ENCODE measurements at places on chromosomes 3 and 15.

DNA sequence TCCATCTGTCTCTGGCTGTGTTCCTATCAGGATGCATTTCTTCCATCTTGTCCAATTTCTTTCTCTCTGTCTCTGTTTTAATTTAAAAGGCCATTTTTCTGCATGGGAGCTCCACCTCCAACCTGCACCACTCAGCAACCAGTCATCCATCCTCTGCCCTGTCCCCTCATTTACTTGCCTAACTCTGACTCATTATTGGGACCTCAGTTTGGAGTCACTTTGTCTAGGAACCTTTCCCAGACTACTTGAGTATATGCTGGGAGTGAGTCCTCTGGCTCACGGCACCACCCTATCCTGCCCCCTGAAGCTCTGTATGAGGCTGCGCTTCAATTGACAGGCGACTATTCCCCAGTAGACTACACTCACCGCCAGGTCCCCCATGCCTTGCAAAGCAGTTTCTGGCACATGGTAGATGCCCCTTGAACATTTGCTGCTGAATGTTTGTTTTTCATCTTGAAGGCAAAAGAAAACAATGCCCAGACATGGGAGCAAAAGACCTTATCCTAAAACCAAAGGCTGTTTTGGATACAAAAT lies 513.3 kb upstream of the CFAP20DC start:
- no peak for DNase-seq

GRCh38 chr3:170956647-170957046 lies 48.2 kb upstream of the EIF5A2 start:
- no peak for DNase-seq

GRCh38 chr15:86392296-86392695 lies 312.6 kb downstream of the AGBL1 start:
- no peak for DNase-seq

GRCh38 chr15:77538027-77538451 lies 94.7 kb downstream of the LINGO1 start:
- no peak for DNase-seq

- no peak for DNase-seq
Measured at GRCh38 chr15:90234096-90234988, at the start of gene GDPGP1. Gene GDPGP1, plus strand, starts transcription at chr15:90234209. Its CDS starts 6,700 bp downstream, at chr15:90240909.

GRCh38 chr15:85142312-85142711 lies 160.7 kb downstream of the PDE8A start:
- no peak for DNase-seq

All from H4 (cell line).